ENCODE measurements at places on chromosomes 3 and 15.

- DNase-seq = no peak
Measured at GRCh38 chr3:133588784-133589465, 15.4 kb downstream of the CDV3 start.

DNA sequence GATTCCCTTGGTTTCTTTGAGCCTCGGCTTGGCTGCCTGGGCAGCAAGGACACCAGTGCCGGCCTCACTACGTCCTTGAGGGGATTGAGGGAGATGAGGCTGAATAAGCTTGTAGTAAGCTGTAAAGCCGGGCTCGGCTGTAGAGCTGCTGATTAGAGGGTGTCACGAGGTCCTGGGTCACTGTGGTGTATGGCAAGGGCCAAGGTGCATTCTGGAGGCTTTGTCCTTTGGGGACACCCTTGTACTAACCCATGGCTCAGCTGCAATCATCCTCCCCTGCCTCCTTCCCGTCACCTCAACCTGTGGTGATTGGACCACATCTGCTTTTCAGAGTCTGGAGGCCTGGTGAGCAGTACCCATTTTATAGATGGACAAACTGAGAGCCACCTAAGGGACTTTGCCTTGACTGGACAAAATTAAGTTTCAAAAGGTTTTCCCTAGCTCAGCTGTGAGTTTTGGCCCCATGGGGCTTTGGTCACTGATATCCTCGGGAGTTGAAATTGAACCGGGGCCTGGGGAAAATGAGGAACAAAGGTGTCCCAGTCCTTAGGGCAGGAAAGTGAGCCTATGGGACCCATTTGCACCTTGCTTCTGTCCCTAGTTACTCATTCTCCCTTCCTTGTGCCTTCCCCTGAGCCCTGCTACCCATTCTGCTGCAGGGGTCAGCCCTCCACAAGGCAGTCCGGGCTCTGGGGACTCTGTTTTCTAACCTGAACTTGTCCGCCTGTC, 2.4 kb downstream of the SLC6A6 start:
- DNase-seq = no peak

GRCh38 chr3:64890006-64890405, 202.2 kb upstream of the ADAMTS9 start:
- no peak for DNase-seq

- DNase-seq = no peak
Measured at GRCh38 chr3:17292556-17292955, 407.8 kb downstream of the PLCL2 start.

DNA sequence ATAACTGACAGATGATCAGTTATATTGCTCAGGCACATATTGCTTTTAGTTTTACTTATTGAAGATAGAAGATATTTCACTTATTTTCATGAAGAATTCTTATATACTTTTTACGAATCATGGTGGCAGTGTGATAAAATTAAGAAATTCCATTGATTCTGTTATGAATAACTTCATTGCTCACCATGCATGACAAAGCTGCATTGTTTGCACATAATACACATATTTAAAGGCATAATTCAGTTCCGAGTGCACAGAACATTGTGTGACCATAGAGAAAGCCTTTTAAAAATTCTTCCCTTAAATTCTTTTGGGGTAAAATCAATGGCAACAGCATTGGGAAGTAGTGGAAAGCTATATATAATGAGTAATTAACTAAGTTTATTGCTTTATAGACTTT, 82.5 kb upstream of the NAALADL2 start:
- DNase-seq = no peak

GRCh38 chr3:141366285-141367037, 1.8 kb upstream of the ZBTB38 start:
- DNase-seq = no peak

DNA sequence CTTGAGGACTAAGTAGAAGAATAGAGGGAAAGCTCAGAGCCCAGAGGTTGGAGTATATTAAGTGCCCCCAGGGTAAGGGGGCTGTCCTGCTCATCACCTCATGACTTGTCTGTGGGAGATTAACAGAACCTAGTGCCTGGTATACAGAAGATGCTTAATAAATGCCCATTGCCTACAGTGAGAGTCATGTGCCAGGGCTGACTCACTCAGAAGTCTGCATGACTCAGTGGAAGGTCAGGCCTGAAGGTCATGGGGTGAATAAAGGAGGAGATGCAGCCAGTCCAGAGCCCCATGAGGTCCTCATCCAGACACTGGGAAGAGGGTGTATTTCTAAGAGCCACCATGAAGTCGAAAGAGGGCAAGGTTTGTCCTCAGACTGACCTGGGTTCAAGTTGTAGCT, 62.5 kb upstream of the TLE3 start:
- no peak for DNase-seq

- no peak for DNase-seq
Measured at GRCh38 chr3:37397396-37397795, 223.0 kb upstream of the LRRFIP2 start.

GRCh38 chr3:123384256-123384655, 64.6 kb downstream of the ADCY5 start:
- no peak for DNase-seq

DNA sequence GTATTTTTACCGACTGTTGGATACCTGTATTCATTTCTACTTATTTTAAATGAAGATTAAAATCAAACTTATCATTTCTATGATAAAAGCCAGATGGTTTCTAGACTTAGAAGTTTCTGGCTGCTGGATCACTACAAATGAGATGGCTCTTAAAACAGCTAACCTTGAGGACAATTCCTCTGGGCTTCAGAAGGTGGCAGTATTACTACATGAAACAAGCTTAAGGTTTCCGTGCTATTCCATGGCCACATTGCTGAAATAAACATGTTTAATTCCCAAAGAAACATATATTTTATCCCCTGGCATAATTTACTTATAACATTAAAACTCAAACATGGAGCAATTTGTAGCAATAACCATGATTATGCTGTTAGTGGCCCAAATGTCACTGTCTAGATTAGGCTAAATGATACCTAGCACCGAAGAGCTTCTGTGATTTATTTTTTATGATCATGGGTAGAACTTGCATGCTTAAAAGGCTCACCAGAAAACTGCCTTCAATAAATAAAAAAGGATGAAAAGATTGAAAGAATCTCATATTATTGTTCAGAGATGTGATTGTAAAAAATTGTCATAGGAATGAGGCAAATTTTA, 204.0 kb upstream of the NANOGP8 start:
- DNase-seq = no peak

DNA sequence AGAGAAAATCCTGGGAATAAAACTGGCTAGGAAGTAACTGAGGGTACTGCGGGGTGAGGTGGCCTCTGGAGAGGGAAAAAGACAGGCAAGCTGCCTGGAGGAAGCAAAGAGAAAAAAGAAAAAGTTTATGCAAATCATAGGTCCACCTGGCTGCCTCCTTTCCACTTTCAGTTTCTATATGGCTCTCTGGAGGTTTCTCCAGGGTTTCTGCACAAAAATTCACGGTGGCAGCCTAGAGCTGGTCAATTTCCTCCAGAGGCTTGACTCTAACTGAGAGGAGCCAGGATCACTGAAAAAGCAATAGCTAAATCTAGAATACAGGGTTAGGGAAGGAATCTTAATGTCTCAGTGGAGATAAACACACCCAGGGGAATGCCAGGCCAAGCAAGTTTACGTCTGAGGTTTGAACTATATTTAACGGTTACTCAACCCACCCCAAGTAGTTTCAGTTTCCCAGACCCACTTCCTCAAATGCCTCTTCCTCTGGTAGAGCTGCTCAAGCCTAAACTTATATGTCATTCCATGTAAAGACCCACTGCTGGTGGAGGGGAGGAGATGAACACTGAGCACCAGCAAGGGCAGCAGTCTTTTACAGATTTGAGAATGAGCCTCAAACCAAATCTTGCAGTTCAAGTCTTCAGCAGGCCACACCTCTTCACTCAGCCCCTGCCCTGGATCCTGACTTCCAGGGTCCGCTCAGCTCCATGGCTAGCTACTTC, 5.7 kb downstream of the LYSMD2 start:
- DNase-seq = no peak

DNA sequence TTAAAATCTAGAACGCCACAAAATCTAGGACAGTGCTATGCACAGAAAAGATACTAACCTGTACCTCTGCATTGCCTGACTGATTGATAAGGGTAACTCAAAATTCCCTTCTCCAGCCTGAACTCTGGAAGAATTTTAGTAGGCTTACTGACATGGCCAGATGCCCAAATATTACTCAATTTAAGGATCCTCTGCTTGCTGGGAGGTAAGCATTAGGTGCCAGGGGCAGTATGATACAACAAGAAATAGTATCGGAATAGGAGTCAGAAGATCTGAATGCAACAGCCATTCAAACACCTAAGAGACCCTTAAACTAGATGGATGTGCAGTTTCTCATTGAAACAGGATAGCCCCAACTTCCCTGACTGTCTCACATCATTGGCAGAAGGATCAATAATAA, 45.4 kb downstream of the CERS3 start:
- DNase-seq = no peak

DNA sequence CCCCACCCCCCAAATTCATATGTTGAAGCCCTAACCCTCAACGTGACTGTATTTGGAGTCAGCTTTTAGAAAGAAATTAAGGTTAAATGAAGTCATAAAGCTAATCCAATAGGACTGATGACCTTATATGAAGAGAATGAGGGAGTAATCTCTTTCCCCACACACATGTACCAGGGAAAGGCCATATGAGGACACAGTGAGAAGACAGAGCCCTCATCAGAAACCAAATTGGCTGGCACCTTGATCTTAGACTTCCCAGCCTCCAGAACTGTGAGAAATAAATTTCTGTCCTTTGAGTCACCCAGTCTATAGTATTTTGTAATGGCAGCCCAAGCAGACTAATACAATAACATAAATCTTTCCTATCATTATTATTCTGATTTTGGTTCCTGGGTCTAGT, 194.7 kb upstream of the NANOGP8 start:
- DNase-seq = no peak

DNA sequence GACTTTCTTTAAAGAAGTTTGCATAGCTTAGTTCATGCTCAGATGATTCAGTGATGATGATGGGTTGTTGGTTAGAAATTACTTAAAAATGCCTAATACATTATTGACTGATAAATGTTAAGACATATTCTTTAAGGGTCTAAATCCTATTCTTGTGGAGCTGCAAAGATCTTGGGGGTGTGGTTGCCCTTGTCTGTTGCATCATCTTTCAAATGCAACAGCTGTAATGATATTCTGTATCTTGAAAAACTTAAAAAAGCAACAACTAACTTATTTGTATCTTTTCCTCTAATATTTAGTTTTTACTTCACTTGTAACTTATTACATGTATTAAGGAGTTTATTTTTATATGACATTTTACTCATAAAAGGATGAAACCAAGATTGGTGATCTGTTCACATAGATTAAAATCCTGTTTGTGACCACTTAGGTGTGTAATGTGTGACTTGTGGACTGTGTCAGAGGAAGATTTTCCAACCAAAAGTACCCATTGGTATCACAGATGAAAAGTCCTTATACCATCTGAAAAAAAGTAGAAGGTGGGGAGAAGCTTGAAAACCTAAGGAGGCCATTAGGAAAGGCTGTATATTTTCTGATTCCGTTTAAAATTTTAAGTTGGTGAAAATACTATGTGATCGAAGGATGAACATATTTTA, 142.8 kb downstream of the IGF1R start:
- DNase-seq = no peak

DNA sequence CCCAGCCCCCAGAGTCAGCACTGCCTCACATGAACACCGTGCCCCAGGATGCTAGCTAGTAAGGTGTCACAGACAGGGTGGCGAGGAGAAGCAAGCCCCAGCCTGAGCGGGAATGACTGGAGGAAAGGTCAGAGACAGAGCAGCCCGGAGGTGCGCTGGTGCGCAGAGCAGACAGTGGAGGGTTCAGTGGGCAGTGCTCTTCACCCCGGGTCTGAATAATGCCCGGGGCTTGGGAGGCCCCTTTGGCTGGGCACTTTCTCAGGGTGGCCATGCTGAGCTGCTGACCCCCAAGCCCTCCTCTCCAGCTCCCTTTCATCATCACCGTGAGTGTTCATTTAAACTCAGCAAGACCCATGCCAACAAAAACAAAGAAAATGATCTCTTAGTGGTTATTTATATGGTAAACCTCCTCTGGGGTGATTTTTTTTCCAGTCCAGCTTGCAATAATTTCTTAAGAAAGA, 110.8 kb downstream of the VGLL4 start:
- DNase-seq = no peak

Data from NCI-H1092 (cell line).